Right ventricle myocardium superior (tissue), 1 donor: ENCODE measurements at places on chromosomes 11 and 22. TPM values are rescaled to one million over a fixed set of nuclear protein-coding genes. Genes with fewer than 3 reads are reported as not detected.

- no peak for DNase-seq
Observed at GRCh38 chr11:27294654-27295053, 68.4 kb downstream of the CCDC34 start.

DNA sequence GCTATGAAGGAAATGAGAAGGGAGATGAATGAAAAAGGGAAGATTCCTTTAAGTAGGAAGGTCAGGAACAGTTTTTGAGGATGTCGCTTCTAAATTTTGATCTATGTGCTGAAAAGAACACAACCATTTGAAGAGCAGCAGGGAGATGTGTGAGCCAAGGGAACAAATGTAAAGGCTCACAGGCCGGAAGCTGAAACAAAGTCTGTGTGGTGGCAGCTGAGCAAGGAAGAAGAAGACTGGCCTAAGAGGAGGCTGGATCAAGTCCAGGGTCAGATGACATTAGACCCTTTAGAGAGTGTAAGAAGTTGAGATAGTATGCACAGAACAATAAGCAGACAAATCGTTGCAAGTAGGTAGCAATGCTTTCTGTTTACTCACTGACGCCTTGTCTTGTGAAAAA, 1631.4 kb upstream of the TENM4 start:
- no peak for DNase-seq

- DNase-seq: no peak
Observed at GRCh38 chr11:5046754-5047330, 516 bp downstream of the OR52J3 start.

DNA sequence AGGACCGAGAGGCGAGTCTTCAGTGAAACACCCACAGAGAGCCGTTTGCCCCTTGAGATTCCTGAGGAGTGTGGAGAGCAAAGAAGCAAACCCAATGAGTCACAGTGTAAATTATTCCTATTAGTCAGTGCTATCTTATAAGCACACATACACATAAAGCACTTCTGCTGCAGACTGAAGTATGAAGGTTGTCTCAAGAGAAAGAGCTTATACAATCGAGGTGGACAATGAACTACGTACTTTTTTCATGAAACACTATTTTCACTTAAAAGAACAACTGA, 37.3 kb downstream of the GALNT18 start:
- no peak for DNase-seq

GRCh38 chr22:47573141-47573540, 810.7 kb downstream of the TBC1D22A start:
- no peak for DNase-seq

DNA sequence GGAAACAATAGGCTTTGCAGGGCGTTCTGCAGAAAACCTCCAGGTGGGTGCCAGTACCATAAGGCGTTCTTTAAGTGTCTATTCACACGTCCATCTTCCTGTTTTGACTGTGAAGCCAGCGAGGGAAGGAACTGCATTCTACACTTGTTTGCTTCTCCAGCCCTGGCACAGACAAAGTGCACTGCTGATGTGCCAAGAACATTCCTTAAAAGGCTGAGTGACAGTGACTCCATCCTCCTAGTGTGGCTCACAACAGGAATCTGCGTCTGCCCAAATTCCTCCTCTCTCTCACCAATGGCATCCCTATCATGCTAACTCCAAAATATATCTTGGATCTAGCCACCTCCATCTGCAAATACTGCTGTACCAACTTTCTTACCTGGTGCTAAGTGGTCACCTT, 407.4 kb upstream of the SYN3 start:
- no peak for DNase-seq

GRCh38 chr11:132639403-132639802, 892.9 kb downstream of the OPCML start:
- no peak for DNase-seq

DNA sequence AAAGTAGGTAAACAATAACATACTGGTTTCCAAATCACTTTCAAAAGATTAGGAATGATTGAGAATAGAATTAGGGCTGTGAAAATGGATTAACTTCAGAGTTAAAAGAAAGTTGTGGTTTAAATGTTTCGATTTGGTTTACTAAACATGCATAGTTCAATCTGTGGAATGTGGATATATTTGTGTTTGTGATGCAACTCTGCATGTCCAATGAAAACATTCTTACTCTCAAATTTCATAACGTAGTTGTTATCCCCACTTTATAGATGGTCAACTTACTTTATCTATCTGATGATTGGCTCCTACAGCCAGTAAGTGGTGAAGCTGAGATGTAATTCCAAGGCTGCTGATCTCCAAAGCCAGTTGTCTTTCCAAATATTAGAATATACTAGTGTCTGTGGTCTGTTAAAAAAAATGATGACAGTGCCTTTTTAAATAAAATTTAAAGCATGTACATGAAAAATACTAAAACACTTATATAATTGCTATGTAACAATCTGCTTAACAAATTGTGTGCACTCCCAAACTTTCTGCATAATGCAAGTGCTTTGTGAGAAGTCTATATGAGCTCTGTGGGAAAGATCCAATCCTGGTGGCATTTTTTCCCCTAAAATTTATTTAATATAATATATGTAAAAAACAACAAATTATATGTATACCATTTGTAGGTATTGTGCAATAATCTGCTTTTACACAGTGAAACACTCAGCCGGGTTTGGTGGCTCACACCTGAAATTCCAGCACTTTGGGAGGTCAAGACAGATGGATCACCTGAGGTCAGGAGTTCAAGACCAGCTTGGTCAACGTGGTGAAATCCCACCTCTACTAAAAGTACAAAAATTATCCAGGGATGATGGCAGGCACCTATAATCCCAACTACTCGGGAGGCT, 9.7 kb upstream of the SIK3 start:
- DNase-seq: no peak

GRCh38 chr11:64751136-64751535, 7.2 kb upstream of the RASGRP2 start:
- peak; percentile 10 for DNase-seq

GRCh38 chr11:14906993-14907392, 15.0 kb upstream of the CYP2R1 start:
- no peak for DNase-seq

- DNase-seq: no peak
Observed at GRCh38 chr11:107785401-107785800, 73.2 kb downstream of the SLC35F2 start.

GRCh38 chr11:116061322-116061721, 557.1 kb upstream of the CADM1 start:
- no peak for DNase-seq

GRCh38 chr22:38760477-38761201, 4.8 kb upstream of the SUN2 start:
- DNase-seq: no peak

DNA sequence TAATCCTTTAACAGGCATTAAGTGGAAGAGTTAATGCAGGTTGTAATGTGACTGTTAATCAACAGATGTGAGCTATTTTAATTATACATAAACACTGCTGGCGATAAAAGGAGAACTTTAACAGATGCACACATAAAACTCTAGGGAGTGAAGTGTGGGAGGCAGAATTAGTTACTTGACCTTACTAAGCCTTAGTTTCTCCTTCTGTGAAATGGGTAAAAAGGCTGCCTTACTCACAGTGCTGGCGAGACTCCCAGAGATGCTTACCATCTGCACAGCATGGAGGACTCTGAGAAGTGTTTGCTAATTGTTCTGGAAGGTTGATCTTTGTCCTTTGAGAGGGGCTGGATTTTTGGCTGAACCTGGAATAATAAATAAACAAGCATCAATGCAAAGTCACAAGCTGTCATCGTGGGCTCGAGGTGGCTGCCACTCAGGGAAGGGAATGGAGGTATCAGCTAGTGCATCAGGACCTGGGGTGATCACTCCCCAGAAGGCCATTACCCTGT, 58.6 kb upstream of the MPEG1 start:
- DNase-seq: no peak

- no peak for DNase-seq
Observed at GRCh38 chr11:82682003-82682751, 51.5 kb downstream of the FAM181B start.

DNA sequence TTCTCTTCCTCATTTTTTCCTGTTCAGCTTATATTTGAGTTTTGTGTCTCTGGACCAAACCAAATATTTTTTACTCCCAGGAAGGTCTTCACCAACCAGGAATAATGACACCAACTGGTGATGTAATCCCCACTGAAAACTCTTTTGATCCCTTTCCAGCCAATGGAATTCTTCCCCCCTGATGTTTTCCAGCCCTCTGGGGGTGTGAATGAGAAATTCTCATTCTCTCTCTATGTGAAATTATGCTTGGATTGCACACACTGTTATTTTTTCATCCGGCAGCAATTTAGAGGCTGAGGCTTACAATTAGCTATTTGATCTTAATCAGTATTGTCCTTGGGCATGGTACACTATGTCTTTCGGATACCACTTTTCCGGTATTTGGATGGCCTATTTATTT, 39.5 kb upstream of the SLC1A2 start:
- no peak for DNase-seq

- DNase-seq: no peak
Observed at GRCh38 chr22:39624501-39624821, 53.9 kb downstream of the CACNA1I start.

DNA sequence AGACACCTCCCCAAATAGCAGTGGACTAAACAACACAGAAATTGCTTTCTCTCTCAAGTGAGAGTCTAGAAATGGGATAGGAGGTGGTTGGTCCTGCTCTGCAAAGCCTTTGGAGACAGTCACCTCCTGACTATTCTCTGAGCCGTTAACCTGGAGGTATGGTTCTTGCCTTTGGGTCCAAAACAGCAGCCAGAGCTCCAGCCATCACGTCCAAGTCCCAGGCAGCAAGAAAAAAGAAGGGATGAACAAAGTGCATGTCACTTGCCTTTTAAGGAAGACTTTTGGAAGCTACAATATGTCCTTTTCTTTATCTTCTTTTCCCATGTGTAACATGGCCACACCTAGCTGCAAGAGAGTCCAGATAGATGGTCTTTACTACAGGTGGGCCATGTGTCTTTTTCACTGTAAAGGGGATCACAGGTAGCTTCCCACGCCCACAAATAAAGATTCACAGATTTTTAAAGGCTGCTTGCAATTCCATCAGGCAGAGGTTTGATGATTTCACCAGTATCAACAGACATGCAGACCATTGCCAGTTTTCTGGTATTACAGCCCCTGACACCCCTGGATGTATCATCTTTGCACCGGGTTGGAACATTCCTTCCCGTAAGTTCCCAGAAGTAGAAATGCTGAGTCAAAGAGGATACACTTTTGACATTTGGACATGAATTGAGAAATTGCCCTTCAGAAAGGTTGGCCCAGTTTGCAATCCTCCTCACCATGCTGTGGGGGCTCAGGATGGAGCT, 66.0 kb downstream of the MYEOV start:
- no peak for DNase-seq

DNA sequence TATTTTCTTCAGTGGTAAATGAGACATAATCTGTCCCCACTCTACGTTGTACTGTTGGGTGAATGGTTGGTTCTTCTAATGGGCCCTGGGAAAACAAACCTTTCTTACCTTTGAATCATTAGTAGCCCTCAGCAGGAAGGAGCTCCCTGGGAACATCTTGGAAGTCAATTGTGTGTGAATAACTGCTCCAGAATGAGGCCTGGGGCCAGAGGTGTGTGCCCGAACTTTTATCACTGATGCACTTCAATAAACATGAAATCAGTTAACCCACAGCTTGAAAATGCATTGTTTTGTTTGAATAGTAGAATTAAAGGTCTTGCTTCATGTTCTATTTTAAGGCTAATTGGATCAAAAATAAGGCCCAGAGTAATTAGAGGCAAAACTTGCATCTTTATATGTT, 67.1 kb downstream of the NAV2 start:
- no peak for DNase-seq

DNA sequence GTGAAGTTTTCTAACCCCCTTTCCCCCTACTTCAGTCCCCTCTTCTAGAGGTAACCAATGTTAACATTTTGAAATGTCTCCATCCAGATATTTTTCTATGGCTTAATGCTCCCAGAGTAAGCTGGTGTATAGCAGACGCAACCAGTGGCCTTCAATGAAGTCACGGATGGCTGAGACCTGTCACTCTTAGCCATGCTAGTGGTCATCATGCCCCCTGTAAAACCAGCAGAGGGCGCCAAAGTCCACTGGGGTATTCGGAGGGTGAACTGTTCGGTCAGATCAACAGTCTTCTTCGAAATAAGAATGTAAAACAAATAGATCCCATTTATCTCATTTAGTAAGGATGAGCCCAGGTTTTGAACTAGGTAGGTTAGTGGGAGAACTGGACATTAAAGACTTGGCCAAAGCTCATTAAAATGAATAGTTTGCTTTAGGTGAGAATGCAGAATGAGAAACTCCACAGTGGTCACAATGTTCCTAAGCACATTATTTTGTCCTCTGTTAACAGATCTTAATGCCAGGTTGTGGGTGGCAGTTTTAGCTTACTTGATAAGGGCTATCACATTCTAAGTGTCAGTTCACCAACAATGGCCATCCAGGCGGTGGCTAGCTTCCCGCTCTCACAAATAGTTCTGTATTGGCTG, 8.6 kb upstream of the MMP8 start:
- DNase-seq: peak; percentile 62

GRCh38 chr11:41984023-41984422, 524.6 kb upstream of the LRRC4C start:
- DNase-seq: no peak

Gene OR4X1
- total RNA-seq: not detected

Gene CCDC85B
- total RNA-seq: 27.9 TPM

Gene PANX3
- total RNA-seq: not detected

Gene TBX10
- total RNA-seq: 0.51 TPM

Gene OR51B5
- not detected for total RNA-seq

Gene MYO7A
- total RNA-seq: 4.4 TPM

Gene OR52I1
- not detected for total RNA-seq
